Sigmoid colon (tissue), 7 donors: ENCODE measurements at places on chromosomes 3 and 15. TPM values are rescaled to one million over a fixed set of nuclear protein-coding genes. Genes with fewer than 3 reads are reported as not detected.

- H3K4me1 ChIP-seq = no peaks in the 10 kb centered on the region
- H3K27ac ChIP-seq = no peak overlapping the region
- no peak for DNase-seq
- no peaks in the 10 kb centered on the region for H3K36me3 ChIP-seq
- H3K27me3 ChIP-seq = no peaks in the 10 kb centered on the region
Measured at GRCh38 chr15:94164202-94164807, 67.1 kb upstream of the MCTP2 start.

Gene KIF23
- 2.1 TPM for total RNA-seq

Gene EFHB
- total RNA-seq = 0.41 TPM

Gene LRRC28
- total RNA-seq = 23.1 TPM
